ENCODE measurements at places on chromosomes 12 and 14.

GRCh38 chr12:119869720-119870119 lies 7.4 kb downstream of the CIT start:
- DNase-seq, result no peak

- DNase-seq, result no peak
Measured at GRCh38 chr12:101077791-101078528, 132.1 kb downstream of the SLC5A8 start.

DNA sequence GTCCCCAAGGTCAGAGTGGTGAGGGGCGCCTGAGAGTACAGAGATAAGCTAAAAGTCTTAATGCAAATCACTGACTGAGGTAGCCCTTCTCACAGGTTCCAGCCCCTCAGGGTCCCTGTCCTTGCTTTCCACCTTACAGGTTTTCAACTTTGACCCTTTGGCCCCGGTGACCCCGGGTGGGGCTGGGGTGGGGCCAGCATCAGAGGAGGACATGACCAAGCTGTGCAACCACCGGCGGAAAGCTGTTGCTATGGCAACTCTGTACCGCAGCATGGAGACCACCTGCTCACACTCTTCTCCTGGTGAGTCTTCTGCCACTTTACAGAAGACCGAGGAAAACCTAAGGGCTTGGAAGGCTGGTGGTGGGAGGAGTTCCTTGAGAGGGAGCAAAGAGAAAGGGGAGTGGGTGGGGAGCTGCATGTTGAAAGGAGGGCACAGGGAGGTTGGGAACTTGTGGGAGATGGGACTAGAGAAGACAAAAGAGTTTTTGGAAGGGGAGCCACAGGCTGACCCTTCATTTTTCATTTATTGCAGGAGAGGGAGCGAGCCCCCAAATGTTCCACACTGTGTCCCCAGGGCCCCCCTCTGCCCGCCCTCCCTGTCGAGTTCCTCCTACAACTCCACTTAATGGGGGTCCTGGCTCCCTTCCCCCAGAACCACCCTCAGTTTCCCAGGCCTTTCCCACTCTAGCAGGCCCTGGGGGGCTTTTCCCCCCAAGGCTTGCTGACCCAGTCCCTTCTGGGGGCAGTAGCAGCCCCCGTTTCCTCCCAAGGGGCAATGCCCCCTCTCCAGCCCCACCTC lies 2.4 kb downstream of the MBD6 start:
- no peak for DNase-seq

- no peak for DNase-seq
Measured at GRCh38 chr12:9948606-9949296, 16.6 kb upstream of the CLEC2A start.

DNA sequence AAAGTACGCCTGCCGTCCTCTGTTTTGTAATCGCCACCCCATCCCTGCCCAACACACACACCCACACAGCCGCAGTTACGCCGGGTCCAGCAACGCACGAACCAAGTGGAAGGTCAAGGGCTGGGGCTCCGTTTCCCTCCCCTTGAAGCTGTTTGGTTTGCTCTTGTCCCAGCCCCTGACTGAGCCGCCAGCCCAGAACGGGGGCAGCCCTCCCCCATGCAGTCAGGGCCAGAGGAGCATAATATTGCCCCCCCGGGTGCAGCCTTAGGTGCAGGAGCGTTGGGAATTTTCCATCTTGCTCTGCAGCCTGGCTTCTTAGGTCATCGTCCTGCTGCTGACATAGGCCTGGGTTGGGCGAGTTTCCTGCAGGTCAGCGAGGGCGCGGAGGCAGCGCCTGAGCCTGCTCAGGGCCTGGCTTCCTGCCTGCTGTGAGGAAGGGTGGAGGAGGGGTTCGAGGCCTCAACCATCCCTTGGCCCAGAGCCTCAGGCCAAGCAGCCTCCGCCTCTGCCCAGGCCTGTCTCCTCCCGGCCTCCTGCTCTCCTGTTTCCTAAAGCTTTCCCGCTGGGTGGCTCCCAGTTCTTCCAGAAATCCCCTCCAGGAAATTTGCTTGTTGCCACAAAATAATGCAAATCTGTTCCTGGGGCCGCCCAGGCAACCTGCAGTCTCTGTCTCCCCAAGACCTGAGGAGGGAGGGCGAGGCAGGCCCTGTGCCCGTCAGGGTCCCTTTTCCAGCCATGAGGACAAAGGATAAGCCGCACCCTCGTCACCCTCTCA lies 44.5 kb downstream of the PSMA6 start:
- DNase-seq, result no peak

DNA sequence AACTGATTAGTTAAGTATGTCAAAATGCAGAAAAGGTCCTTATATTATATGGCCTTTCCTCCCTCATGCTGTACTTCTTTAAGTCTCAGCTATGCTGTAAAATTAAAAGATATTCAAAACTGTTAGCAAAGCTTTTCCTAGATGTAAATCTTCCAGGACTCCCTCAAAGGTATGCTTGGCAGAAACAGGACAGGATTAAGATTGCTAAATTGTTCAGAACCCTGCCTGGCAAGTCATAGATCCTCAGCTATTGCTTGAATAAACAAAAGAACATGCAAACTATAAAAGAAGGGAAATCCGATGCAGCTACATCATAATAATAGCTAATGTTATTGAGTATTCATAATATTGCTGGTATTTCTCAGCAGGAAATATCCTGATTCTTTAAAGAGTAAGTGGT lies 322.6 kb downstream of the CCDC91 start:
- DNase-seq, result no peak

DNA sequence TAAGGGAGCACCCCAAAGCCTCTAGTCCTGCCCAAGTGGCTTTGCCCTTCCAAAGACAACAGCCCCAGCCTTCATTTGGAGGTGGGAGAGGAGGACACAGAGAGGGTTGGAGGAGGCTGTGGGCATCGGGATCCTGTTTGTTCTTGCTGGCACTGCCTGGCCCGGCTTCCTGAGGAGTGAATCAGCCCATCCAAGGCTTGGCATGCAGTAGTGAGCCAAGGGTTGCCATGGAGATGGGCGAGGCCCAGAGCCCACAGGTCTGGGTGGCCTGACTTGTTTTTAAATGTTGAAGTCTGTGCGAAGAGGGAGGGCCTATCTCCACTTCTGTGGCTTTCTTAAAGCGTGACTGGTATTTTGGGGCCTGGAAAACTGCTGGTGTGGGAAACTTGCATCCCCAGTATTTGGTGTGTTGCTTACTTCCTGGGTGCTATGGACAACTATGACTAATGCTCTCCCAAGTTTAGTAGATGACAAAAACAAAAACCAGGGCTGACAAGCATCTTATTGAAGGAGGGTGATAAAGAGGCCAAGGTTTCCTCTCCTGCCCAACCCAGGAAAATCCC lies 15.8 kb downstream of the CD9 start:
- peak; percentile 69 for DNase-seq

DNA sequence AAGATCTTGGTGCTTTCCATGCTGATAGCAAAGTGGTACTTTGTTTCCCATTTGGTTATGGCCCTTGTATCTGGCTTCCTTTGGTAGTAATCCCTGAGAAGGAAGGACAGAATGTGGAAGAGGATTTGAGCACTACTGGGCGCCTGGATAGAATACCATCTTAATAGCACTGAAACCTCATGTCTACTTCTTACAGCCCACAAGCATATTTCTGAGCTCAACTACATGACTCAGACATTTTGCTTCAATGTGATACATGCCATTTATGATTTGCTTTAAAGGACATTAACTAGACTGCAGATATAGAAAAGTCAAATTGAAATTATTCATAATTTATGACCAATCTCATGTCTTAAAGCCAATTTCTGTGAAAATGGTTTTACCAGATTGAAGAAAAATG lies 80.4 kb downstream of the LIN7A start:
- no peak for DNase-seq

DNA sequence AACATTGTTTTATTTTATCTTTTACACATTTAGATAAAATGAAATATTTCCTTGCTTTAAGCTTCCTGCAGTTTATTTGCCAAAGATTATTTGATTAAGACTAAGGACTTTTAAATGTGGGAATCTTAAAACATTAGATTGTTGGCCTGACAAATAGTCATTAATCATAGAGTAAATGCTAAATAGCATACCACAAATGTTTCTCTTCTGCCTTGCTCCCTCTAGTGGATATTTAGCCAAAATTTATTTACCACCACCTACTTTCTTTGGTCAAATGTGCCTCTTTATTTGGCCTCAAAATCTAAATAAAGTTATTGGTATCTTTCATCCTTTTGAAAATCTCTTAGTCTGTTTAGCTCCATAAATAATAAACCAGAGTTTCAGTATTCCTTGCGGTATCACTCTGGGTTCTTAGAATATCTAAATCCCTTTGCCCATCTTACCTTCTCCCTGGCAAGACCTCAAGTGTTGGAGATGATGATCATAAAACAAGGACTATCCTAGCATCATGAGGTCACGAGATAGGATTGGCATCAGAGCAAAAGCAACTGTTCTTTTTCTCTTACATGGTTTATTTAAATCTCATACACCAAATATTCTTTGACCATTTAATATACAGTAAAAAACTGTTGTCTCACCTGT lies 150.6 kb upstream of the AEBP2 start:
- DNase-seq, result no peak

GRCh38 chr12:120352117-120352516 lies 16.8 kb downstream of the MSI1 start:
- DNase-seq, result no peak

GRCh38 chr12:33044447-33044846 lies 147.9 kb upstream of the PKP2 start:
- DNase-seq, result no peak

GRCh38 chr12:131456301-131457027 lies 254.4 kb upstream of the SFSWAP start:
- DNase-seq, result no peak

DNA sequence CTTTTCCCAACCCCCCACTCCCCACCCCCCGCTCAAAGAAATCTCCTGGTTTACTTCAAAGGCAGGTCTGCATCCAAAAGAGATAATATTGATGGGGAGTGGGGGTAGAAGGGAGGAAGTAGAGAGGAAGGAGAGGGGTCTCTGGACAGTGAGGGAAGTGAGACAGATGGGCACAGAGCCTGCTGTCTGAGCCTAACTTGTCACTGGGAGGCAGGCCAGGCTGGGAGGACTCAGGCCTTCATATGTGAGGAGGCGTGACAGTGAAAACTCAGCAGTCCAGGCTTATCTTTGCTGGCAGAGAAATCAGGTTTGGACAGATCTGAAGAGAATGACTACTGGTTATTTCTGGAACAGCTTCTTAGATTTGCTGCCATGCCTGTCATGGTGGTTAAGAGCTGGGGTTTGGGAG lies 192.3 kb downstream of the NUAK1 start:
- no peak for DNase-seq

- DNase-seq, result no peak
Measured at GRCh38 chr14:100982762-100983161, 79.2 kb upstream of the RTL1 start.

DNA sequence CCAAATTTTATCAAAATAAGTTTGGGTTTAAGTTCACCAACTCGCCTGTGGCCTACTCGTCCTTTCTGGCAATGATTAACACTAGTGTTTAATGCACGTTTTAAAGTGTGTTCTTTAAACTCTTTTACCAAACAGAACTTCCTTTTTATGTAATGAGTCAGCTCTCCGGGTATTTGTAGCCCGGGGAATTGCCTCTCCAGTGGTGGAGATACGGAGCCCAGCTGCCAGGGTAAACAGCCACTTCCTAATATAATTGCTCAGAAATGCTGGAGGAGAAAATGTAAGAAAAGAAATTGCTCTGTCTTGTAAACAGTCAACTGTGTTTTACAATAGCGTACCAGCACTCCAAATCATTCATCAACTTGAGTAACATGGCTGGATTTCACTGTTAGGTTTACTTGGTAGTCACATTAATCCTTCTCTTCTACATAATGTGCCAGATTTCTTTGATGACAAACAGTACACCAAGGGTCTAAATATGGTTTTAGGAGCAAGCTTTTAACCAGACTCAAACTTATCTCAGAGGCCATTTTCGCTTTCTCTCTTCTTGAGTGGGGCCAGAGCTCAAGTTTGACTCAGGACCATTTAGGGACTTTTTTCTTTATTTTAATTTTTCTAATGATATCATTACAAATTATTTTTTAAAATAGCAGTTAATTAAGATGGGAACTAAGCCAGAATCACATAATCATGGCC lies 101.2 kb upstream of the SLC38A2 start:
- DNase-seq, result no peak

DNA sequence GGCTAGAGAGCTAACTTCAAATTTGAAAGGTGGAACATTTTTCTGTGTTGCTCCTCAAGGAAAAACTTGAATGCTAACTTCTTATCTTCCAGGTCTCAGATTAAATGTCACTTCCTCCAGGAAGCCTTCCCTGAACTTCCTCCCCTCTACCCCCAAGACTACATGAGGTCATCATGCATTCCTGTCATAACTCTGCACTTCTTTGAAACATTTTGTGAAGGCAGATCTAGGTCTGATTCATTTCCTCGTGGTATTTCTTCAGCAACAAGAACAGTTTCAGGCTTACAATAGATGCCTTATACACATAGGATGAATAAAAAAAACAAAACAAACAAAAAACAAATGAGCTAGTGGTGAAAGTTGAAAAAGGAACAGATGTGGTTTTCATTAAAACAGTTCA lies 97.1 kb upstream of the SRRM4 start:
- no peak for DNase-seq

DNA sequence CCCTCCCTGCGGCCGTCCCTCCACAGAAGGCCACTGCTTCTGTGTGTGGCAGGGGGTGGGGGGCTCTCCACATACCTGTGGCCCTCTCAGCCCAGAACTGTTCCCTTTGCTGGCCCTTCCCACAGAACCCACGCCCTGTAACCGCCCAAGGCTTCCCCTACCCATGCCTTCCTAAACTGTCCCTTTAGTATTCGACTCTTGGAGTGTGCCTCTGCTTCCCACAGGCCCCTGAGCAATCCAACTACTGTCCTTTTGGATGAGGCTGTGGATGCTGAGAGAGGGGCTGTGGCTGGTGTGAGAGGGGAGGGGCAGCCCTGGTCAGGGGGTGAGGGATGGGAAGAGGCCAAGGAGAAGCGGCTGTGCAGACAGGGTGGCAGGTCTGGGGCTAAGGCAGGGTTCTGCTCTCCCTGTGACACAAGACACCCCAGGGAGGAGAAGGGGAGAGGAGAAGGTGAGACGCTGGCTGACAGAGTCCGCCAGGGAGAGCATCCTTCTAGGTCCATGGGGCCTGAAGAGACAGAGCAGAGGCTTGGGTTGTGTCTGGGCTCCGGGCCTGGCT lies 46.0 kb downstream of the DLK1 start:
- no peak for DNase-seq

DNA sequence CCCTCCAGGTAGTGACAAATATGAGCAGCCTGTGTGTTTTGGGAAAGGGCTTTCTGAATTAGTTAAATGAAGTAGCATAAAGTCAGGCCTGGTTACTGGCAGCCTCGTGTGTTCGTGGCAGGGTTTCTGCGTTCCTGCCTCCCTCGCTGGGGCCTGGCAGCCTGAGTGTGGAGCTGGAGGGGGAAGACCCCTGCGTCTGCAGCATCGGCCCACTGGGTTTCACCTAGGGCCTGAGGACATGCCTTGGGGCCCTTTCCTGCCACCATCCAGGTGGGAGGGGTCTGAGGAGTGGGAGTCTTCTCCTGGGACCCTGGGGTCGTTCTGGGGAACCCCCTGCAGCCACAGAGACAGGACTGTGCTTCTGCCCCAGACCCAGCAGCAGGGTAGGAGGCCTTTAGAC lies 20.4 kb upstream of the AMN start:
- no peak for DNase-seq

DNA sequence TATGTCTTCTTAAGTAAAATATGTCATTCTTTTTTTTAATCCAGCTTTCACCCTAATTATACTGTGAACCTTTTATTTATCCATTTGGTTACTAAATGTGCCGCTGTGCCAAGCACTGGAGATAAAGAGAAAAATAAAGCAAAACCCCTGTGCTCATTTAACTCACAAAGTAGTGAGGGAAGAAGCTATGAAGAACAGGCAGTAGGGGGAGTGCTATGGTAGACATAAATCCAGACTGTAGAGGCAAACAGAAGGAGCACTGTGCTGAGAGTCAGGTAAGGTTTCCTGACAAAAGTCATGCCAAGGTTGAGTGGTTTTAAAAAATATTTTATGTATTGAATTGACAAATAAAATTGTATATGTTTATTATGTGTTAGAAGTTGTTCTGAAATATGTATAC lies 188.5 kb upstream of the SYT10 start:
- DNase-seq, result no peak
